Activated CD4-positive, alpha-beta T cell treated with anti-CD3 and anti-CD28 coated beads, Interleukin-10, Interleukin-2, amounts not matched to agents 100 ng/mL and 50 ng/mL, durations not matched to agents 16 hours and 8 hours (primary cell): ENCODE measurements at places on chromosomes 12 and 14.

DNA sequence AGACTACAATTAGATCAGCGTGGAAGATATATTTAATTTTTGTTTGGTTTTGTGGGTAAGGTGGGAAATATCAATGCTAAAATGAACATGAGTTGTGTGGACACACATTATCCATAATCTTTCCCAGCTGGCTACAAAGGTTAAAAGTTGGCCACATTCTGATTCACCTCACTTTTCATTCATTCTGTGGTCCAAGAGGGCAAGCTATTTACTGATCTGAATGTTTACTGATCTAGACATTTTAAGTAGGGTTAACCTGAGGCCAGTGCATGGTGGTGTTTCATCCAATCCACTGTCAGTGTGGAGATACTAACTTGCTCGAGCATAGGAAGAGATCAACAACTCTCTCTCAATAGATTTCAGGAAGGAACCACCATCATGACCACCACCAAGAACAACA is 71.6 kb downstream of the DCAF5 start:
- no peak for DNase-seq

DNA sequence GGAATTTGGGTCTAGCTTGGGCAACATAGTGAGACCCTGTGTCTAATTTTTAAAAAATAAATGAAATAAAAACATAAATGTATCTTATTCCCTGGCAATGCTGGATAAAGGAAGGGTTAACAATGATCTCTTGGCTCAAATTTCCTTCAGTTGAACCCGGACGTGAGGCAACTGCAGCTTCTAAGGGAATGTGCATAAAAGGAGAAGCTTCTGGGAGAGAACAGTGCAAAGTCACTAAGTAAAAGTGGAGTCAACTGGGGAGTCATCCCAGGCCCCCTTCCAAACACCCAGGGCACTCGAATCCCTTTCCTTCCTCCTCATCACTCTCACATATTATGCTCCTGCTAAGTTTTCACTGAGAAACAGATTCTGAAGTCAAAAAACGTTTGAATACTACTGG is 147.3 kb downstream of the PPM1H start:
- DNase-seq = no peak

DNA sequence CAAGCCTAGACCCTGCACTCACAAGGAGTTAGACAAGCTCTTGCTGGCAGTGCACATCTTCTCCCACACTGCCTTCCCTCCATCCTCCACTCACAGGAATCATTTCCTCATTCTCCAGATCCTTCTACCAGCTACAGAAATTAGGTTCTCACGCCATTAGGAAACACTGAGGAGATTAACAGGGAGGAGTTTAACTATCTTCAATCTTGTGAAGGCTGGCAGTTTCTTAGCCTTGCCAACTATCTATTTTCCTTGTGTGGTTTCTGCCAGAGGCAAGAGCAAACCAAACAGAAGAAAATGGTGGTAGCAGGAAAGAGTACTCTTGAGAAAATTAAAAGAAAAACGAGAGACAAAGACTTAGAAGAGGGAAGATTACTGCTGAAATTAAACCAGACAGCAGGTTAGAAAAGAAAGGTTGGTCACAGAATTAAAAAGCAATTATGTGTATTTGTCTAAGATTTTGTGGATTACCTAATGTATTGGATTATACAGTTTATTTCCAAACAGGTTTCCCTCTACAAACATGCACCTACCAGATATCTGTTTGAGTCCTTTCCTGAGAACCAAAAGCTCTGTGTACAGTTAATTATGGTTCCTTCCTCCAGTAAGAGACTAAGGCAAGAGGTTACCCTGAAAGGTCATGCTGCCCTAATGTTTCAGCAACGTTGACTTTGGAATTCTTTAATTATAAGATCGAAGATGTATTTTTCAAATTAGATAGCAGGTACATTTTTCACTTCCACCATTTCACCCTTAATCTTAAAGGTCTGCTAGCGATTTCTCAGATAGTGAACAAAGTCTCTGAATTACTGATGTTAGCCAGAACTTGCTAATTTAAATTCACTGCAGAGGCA is 5.0 kb downstream of the RERG start:
- no peak for DNase-seq

GRCh38 chr12:94707892-94708291 is 57.5 kb upstream of the TMCC3 start:
- DNase-seq = no peak
